ENCODE measurements at places on chromosomes 13 and 19. TPM values are rescaled to one million over a fixed set of nuclear protein-coding genes. Genes with fewer than 3 reads are reported as not detected.

Gene AKT1S1
- polyA plus RNA-seq: 63.7 TPM

Gene MEIOSIN
- 0.06 TPM for polyA plus RNA-seq

Gene LAIR2
- polyA plus RNA-seq: not detected

GRCh38 chr13:49124693-49125304, 95.3 kb upstream of the MLNR start:
- H3K4me1 ChIP-seq: no peaks in the 10 kb centered on the region
- no peak overlapping the region for H3K4me3 ChIP-seq
- peak overlapping the region; percentile 1 for H3K27ac ChIP-seq
- H3K27me3 ChIP-seq: no peaks in the 10 kb centered on the region
- H3K36me3 ChIP-seq: peaks cover 17% of the 10 kb centered on the region
- DNase-seq: no peak

DNA sequence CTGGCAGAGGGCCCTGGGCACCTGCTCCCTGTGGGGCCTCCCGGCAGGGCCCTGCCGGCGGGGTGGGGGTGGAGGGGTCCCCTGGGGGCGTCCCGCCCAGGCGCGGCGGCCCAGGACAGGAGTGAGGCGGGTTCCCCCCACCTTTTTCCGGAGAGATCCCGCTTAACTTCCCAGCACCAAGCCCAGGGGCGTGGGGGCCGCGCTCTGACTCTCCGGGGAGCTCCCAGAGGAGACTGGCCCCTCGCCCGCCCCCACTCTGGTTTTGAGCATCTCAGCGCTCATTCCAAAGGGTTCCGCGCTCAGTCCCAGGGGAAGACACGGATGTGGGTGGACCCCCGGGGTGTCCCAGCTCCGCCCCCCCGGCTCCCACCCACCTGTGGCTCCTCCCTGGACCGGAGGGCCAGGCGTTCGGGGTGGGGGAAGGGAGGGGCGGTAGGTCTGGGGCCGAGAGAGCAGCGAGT, 476 bp downstream of the C2CD4C start:
- peaks cover 8% of the 10 kb centered on the region for H3K27me3 ChIP-seq
- peaks cover 20% of the 10 kb centered on the region for H3K4me1 ChIP-seq
- H3K4me3 ChIP-seq: peak overlapping the region; percentile 48
- peak; percentile 83 for DNase-seq

GRCh38 chr13:27273658-27274425, 3.2 kb downstream of the RASL11A start:
- 0 out of 2 replicates have a peak, but pooled peaks cover 6% of the 10 kb centered on the region for H3K4me1 ChIP-seq
- H3K27me3 ChIP-seq: no peaks in the 10 kb centered on the region
- H3K4me3 ChIP-seq: no peak overlapping the region
- no peak for DNase-seq
- no peaks in the 10 kb centered on the region for H3K36me3 ChIP-seq

- no peaks in the 10 kb centered on the region for H3K36me3 ChIP-seq
- no peaks in the 10 kb centered on the region for H3K27me3 ChIP-seq
- no peak for DNase-seq
- no peaks in the 10 kb centered on the region for H3K4me1 ChIP-seq
- H3K4me3 ChIP-seq: no peak overlapping the region
Observed at GRCh38 chr13:53605326-53605725, 576.7 kb downstream of the OLFM4 start.

- no peaks in the 10 kb centered on the region for H3K36me3 ChIP-seq
- no peak for DNase-seq
- H3K4me1 ChIP-seq: no peaks in the 10 kb centered on the region
- H3K27me3 ChIP-seq: no peaks in the 10 kb centered on the region
Observed at GRCh38 chr13:56066321-56066720, 1074.4 kb upstream of the PRR20A start.

DNA sequence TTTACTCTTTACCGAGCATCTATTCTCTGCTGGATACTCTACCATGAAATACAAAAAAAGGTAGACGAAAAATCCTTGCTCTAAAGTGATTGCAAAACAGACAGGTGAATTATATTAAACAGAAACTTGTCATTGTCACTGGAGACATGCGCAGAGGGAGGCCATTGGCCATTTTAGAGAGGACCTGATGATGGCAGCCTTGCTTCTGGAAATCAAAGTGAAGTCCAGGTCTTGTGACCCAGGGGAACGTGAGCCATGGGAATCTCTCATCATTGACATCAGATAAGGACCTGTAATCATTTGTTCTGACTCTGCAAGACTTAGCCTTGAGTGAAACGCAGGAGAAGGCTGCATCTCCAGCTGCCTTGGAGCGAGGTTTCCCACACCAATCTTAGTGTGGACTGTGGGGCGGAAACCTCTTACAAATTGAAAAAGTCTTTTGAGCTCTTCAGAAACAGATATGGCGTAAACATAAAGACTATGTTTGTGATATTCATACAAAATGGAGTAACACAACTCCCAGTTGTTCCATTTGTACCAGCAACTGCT, 16.8 kb upstream of the SLC46A3 start:
- no peak overlapping the region for H3K4me3 ChIP-seq
- H3K27me3 ChIP-seq: peaks cover 15% of the 10 kb centered on the region
- no peaks in the 10 kb centered on the region for H3K36me3 ChIP-seq
- no peak overlapping the region for H3K27ac ChIP-seq

- DNase-seq: no peak
- 0 out of 2 replicates have a peak, but pooled peaks cover 5% of the 10 kb centered on the region for H3K27me3 ChIP-seq
- H3K36me3 ChIP-seq: no peaks in the 10 kb centered on the region
- H3K27ac ChIP-seq: no peak overlapping the region
Observed at GRCh38 chr19:33280351-33280921, 21.9 kb downstream of the CEBPA start.

DNA sequence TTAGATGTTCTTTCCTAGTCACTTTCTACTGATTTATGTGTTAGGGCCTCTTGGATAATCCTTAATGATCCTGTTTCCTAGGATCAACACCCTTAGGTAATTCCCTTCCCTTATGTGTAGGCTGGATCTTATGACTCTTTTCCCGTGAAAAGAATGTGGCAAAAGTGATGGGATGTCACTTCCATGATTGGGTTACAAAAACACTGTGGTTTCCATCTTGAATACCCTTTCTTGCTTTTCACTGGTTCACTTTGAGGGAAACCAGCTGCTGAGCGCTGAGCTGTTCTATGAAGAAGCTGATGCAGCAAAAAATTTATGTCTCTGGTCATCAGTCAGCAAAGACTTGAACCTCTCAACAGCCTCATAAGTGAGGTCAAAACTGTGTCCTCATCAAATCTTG, 609.4 kb downstream of the OLFM4 start:
- no peaks in the 10 kb centered on the region for H3K4me1 ChIP-seq
- H3K27me3 ChIP-seq: no peaks in the 10 kb centered on the region
- H3K27ac ChIP-seq: no peak overlapping the region
- no peak for DNase-seq

DNA sequence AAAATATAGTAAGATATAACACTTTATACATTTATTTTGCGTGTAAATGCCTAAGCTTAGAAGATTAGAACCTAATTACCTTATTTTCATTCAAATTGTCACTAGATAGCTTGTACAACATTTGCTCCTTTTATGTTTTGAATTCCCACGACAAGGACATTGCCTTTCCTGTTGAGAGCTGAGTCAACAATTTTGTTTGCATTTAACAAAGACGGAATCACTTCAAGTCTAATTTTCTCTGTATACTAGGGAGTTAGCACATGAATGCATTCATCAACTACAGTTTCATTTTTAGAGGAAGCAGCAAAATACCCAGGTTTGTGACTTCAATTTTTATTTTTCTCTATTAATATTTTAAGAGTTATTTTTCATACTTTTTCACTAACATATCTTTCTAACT, 48.7 kb upstream of the PCCA start:
- no peak overlapping the region for H3K4me3 ChIP-seq
- no peak for DNase-seq
- H3K27ac ChIP-seq: no peak overlapping the region
- no peaks in the 10 kb centered on the region for H3K4me1 ChIP-seq

DNA sequence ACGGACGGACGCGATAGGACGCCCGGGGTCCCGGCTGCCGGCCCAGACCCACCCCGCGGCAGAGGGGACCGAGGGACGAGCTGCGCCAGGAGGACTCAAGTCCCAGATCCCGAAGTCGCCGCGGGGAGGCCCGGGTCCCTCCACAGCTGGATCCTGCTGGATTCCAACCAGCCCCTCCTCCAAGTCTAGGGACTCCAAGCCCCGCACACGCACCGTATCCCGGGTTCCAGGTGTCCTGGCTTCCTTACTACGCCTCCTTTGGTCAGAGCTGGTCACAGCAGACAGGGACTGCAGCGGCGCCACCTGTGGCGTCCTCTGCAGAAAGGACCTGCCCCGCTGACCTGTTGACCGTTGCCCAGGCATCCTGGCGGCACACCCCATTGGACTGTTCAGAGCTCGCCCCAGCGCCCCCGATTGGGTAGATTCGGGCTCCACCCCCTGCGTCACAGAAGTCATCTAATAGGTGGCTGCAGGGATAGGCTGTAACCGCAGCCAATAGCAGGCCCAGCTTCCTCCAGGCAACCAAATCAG, 29.0 kb upstream of the ZNF709 start:
- no peaks in the 10 kb centered on the region for H3K36me3 ChIP-seq
- no peaks in the 10 kb centered on the region for H3K27me3 ChIP-seq
- no peaks in the 10 kb centered on the region for H3K4me1 ChIP-seq
- H3K4me3 ChIP-seq: no peak overlapping the region
- DNase-seq: peak; percentile 55
- H3K27ac ChIP-seq: no peak overlapping the region

DNA sequence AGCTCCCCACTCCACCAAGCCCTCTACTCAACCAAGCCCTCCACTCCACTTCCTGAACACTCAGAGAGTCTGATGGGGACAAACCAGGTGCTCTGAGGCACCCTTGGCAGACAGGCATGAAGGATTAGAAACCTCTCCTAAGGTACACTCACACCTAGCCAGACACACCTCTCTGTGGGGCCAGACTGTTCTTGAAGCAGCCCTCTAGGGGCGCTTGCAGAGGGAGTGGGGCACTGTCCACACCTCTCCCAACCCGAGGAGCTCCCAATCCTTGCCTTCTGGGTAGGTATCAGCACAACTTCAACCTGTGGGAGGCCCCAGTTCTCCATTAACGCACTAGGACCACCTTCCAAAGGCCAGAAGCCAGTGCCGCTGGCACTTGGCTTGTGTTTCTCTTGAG, 108.7 kb upstream of the VSTM2B start:
- H3K27me3 ChIP-seq: peaks cover 22% of the 10 kb centered on the region
- no peaks in the 10 kb centered on the region for H3K4me1 ChIP-seq
- H3K4me3 ChIP-seq: no peak overlapping the region
- H3K36me3 ChIP-seq: no peaks in the 10 kb centered on the region

GRCh38 chr13:59230484-59231264, 933.1 kb downstream of the DIAPH3 start:
- H3K36me3 ChIP-seq: no peaks in the 10 kb centered on the region
- no peak for DNase-seq
- H3K27me3 ChIP-seq: no peaks in the 10 kb centered on the region
- H3K27ac ChIP-seq: no peak overlapping the region
- no peak overlapping the region for H3K4me3 ChIP-seq

DNA sequence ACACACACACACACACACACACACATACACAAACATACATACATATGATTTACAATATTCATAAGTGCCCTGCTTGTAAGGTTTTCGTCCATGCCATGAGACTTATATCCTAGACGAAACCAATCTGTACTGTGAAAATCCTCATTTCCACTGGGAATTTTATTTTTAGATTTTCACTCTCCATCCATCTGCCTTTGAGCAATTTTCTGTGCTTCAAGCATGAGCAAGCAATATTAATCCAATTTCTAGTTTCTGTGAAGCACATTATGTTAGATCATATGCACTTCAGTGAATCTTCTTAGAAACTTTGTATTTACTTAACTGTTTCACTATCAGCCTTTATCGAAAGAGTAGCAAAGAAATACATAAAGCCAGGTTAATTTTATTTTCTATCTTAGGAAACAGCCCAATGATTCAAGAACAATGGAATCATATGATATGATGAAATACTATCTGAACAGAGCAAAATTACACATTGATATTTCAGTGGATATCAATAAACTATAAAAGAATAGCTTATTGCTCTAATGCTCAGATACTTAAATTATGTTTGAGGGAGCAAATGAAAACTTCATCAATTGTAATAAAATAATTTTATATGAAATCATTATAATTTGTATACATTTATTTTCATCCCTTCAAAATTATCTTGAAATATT, 1100.7 kb upstream of the MIR17HG start:
- no peak overlapping the region for H3K27ac ChIP-seq
- no peaks in the 10 kb centered on the region for H3K36me3 ChIP-seq
- H3K4me1 ChIP-seq: no peaks in the 10 kb centered on the region
- DNase-seq: no peak
- H3K4me3 ChIP-seq: no peak overlapping the region
- H3K27me3 ChIP-seq: no peaks in the 10 kb centered on the region

DNA sequence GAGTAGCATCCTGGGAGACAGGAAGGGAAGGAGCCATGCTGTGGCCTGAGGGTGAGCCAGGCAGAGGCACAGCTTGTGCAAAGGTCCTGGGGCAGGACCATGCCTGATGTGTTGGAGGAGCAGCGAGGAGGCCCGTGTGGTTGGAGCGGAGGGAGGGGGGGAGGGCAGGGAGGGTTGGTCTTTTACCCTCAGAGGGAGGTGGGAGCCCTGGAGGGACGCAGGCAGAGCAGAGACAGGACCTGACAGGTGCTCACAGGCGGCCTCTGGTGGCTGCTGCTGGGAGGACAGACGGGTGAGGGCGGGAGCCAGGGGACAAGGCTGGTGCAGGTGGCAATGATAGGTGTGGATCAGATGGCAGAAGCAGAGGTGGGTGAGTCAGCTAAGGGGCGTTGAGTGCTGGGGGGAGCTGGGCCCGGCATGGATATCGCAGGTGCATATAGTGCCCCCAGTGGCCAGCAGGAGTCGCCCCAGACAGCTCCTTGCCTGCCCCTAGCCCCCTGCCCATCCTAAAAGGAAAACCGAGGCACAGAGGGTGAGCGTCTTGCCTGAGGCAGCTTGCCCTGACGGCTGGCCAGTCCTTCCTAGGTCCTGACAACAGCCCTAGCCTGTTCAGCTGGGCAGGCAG, 9.8 kb upstream of the GNA15 start:
- no peak overlapping the region for H3K27ac ChIP-seq
- H3K27me3 ChIP-seq: no peaks in the 10 kb centered on the region
- peak; percentile 87 for DNase-seq
- no peak overlapping the region for H3K4me3 ChIP-seq
- H3K36me3 ChIP-seq: no peaks in the 10 kb centered on the region
- no peaks in the 10 kb centered on the region for H3K4me1 ChIP-seq
